Osteoblast (primary cell): ENCODE measurements at places on chromosomes 4 and X. TPM values are rescaled to one million over a fixed set of nuclear protein-coding genes. Genes with fewer than 3 reads are reported as not detected.

The CLIC2 gene
- total RNA-seq = 1.1 and 1.2 TPM in 2 replicates

The TREX2 gene
- total RNA-seq = 3.3 and 3.5 TPM in 2 replicates

The HS6ST2 gene
- under 0.01 TPM in 1 of 2 replicates, not detected in the other for total RNA-seq

GRCh38 chr4:57265831-57266582 is 155.8 kb upstream of the IGFBP7 start:
- H3K4me1 ChIP-seq = no peaks in the 10 kb centered on the region
- H3K36me3 ChIP-seq = no peaks in the 10 kb centered on the region
- H3K4me3 ChIP-seq = no peak overlapping the region

DNA sequence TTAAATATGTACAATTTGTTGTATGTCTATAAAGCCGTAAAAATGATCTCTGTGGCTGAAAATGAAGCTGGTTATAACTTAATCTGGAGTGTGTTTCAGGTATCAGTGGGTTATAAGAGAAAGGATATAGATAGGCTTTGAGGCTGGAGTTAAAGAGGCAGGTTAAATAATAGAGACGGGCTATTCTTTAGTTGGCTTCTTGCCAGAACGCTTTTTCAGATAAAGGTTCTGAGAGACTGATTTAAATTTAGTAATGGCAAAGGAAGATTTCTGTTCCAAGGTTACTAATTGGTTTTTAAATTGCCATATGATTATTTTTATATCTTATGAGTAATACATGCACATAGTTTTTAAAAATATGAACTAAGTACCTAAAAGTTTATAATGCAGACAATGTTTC is 117.4 kb downstream of the AWAT2 start:
- no peak for DNase-seq
- no peak overlapping the region for H3K27ac ChIP-seq
- no peaks in the 10 kb centered on the region for H3K27me3 ChIP-seq
- no peak overlapping the region for H3K4me3 ChIP-seq

GRCh38 chr4:118881512-118882146 is 7.0 kb upstream of the SYNPO2 start:
- no peaks in the 10 kb centered on the region for H3K36me3 ChIP-seq
- DNase-seq = no peak
- H3K27ac ChIP-seq = no peak overlapping the region
- H3K27me3 ChIP-seq = no peaks in the 10 kb centered on the region

The NIPAL1 gene
- total RNA-seq = under 0.01 and 0.29 TPM in 2 replicates

DNA sequence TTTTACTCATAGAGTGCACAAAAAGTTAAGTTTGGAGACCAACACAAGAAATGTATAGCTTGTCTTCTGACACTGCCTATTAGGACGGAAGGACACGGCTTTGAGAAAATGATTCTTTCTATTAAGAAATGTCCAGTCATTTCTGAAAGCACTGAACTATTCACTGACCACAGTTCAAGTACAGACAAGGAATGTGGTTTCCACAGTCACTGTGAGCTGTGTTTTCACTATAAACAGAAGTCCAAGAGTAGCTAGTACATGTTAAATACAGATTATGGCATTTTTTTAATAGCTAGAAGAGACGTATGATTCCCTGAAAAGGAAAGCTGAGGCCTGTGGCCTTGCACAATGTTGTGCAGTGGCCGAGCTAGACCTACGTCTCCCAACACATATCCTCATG is 115.1 kb upstream of the GPM6A start:
- no peaks in the 10 kb centered on the region for H3K27me3 ChIP-seq
- H3K4me1 ChIP-seq = no peaks in the 10 kb centered on the region
- H3K36me3 ChIP-seq = no peaks in the 10 kb centered on the region

DNA sequence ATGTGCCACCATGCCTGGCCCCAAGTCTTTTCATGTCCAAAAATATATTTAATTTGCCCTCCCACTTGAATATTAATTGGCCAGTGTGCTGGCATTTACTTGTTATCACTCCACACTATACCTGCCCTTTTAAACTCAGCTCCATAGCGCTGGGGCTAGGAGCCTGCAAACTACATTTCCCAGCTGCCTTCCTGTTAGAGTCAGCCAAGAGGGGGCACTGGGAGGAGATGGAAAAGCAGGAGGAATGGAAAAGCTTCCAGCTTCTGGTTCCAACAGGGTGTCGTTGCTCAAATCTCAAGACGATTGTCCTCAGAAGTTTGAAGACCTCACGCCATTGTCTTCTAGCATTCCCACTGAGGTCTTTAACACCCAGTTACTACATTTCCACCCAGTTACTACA is 315.5 kb downstream of the BCOR start:
- no peak overlapping the region for H3K4me3 ChIP-seq
- no peaks in the 10 kb centered on the region for H3K4me1 ChIP-seq
- no peak for DNase-seq
- H3K36me3 ChIP-seq = no peaks in the 10 kb centered on the region

DNA sequence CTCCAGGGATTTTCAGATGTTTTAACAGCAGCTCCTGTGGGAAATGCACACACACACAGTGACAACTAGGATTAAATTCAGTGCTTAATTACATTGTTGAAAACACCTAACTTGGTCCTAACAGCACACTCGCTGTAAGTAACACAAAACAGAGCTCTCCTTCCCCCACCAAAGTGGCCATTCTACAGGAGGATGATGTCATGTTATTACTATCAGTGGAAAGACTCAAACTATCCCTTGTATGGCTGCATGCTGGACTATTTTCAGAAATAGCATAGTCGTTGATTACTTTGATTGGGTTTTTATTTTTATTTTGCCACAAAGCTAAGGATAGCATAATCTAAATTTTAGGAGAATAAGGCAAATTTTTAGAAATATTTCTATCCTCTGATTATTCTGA is 406.3 kb downstream of the SPRY1 start:
- H3K4me3 ChIP-seq = no peak overlapping the region
- no peaks in the 10 kb centered on the region for H3K27me3 ChIP-seq
- DNase-seq = no peak
- H3K4me1 ChIP-seq = no peaks in the 10 kb centered on the region
- no peaks in the 10 kb centered on the region for H3K36me3 ChIP-seq

GRCh38 chrX:72020788-72021187 is 110.1 kb downstream of the NHSL2 start:
- no peak overlapping the region for H3K27ac ChIP-seq
- peaks cover 11% of the 10 kb centered on the region for H3K4me1 ChIP-seq
- peaks cover 19% of the 10 kb centered on the region for H3K27me3 ChIP-seq
- no peak for DNase-seq

- H3K27ac ChIP-seq = no peak overlapping the region
- H3K4me1 ChIP-seq = no peaks in the 10 kb centered on the region
- no peaks in the 10 kb centered on the region for H3K27me3 ChIP-seq
- no peak overlapping the region for H3K4me3 ChIP-seq
- H3K36me3 ChIP-seq = no peaks in the 10 kb centered on the region
- no peak for DNase-seq
Observed at GRCh38 chr4:40199999-40200874, 3.4 kb downstream of the RHOH start.

- H3K4me1 ChIP-seq = no peaks in the 10 kb centered on the region
- no peak for DNase-seq
- H3K27me3 ChIP-seq = no peaks in the 10 kb centered on the region
- no peak overlapping the region for H3K27ac ChIP-seq
- no peak overlapping the region for H3K4me3 ChIP-seq
- H3K36me3 ChIP-seq = no peaks in the 10 kb centered on the region
Observed at GRCh38 chr4:156201050-156201449, 247.4 kb upstream of the CTSO start.

DNA sequence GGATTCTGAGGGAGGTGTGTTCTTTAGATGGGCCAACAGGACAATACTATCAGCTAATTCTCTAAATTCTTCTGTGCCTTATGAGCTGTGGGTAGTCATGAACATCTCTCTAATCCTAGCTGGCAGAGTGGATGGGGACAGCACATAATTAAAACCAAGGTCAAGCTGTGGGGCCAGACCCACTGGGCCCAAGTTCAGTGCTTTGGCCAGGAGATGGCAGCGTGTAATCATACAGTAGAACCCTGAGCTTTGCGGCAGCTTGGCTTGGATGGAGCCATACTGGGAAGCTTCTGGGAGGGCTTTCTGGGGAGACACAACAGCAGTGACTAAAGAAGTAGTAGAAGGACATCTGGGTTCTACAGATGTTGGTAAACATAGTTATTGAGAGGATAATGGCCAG is 140.3 kb upstream of the CXCL13 start:
- H3K36me3 ChIP-seq = no peaks in the 10 kb centered on the region
- H3K4me3 ChIP-seq = no peak overlapping the region
- H3K27ac ChIP-seq = no peak overlapping the region
- DNase-seq = peak; percentile 79
- no peaks in the 10 kb centered on the region for H3K4me1 ChIP-seq

DNA sequence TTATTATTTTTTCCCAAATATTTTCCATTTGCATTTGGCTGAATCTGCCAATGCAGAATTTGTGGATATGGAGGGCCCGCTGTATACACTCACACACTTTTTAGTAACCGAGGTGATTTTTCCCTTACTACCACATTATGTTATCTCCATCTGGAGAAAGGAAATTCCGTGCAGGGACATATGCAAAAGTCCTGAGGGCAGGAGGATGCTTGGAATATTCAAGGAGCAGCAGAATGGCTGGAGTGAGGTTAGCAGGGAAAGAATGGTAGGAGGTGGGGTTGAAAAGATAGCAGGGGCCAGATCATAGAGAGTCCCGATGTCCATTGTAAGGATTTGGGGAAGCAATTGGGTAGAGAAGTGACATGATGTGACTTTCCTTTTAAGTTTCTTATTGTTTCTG is 11.5 kb upstream of the RNF212 start:
- no peak for DNase-seq
- H3K4me3 ChIP-seq = no peak overlapping the region
- no peaks in the 10 kb centered on the region for H3K4me1 ChIP-seq

DNA sequence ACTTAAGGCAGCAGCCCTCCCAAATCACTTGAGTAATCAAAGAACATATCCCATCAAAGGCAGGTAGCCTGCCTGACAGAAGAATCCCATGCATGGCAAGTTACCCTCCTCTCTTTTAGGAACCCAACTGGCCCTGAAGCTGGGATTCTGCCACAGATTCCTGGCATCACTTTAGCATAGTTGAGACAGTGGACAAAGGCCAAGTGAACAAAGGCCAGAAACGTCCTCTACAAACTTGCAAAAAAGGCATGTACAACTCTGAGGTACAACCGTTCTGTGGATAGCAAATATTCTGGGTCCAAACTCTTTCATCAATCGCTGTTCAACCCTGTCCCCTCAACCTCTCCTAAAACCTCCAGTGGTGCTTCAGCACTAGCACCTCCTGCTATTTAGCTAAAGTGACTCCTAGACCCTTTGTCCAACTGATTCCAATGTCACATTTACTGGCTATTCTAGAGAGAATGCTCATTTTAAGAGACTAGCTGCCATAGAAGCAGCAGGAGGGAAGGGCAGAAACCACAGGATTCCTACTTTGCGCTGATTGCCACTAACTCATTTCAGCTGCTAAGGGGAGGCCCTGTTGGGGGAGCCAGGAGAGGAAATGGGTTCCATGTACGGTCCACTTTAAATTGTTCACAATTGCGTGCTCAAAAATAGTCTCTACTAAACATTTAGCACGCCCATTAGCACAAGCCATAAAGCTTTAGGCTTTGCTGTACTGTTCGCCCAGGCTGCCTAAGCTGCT is 105.9 kb downstream of the SHROOM4 start:
- H3K4me1 ChIP-seq = peaks cover 12% of the 10 kb centered on the region
- H3K36me3 ChIP-seq = no peaks in the 10 kb centered on the region
- H3K4me3 ChIP-seq = no peak overlapping the region
- H3K27ac ChIP-seq = no peak overlapping the region

DNA sequence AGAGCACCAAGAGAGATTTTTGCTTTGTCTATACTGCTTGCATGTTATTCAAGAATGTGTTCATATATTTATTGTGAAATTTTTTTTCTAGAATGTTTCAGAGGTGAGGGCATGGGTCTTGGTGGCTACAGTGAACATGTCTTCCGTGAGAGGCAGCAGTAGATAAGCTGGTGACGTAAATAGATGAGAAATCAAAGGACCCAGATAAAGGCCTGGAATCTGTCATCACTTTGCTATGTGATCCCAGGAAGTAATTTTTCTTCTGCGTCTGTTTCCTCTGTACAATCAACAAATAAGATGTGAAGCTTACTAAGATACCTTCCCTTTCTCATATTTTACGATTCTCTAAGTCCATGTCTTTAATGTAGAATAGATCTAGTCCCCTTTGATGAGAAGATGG is 129.1 kb downstream of the COL4A6 start:
- H3K27ac ChIP-seq = no peak overlapping the region
- H3K4me3 ChIP-seq = no peak overlapping the region
- DNase-seq = no peak
- H3K4me1 ChIP-seq = no peaks in the 10 kb centered on the region
- H3K36me3 ChIP-seq = no peaks in the 10 kb centered on the region

DNA sequence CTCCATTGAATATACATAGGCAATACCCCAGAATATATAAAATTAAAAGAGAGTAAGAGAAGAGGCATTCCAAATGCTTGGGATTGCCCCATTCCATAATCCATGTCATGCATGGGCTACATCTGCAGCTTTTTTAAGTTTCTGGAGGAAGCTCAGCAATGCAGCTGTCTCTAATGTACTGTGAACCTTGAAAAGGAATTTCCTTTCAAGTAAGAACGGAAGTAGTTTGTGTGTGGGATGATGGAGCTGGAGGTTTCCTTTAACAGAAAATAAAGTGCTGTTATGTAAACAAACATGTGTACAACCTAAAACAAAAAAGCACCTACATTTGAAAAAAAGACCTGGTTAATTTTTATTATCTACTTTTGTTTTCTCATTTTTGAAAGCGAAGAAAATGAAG is 303.5 kb downstream of the BMPR1B start:
- no peaks in the 10 kb centered on the region for H3K4me1 ChIP-seq
- no peak overlapping the region for H3K4me3 ChIP-seq
- no peaks in the 10 kb centered on the region for H3K36me3 ChIP-seq
- H3K27me3 ChIP-seq = no peaks in the 10 kb centered on the region

- DNase-seq = no peak
- no peaks in the 10 kb centered on the region for H3K36me3 ChIP-seq
- H3K4me3 ChIP-seq = no peak overlapping the region
- no peaks in the 10 kb centered on the region for H3K27me3 ChIP-seq
Observed at GRCh38 chr4:3371033-3372001, 70.5 kb upstream of the HGFAC start.

GRCh38 chr4:113788888-113789287 is 27.4 kb upstream of the CAMK2D start:
- no peak overlapping the region for H3K27ac ChIP-seq
- no peaks in the 10 kb centered on the region for H3K36me3 ChIP-seq
- H3K4me1 ChIP-seq = peaks cover 13% of the 10 kb centered on the region
- no peaks in the 10 kb centered on the region for H3K27me3 ChIP-seq
- H3K4me3 ChIP-seq = no peak overlapping the region

DNA sequence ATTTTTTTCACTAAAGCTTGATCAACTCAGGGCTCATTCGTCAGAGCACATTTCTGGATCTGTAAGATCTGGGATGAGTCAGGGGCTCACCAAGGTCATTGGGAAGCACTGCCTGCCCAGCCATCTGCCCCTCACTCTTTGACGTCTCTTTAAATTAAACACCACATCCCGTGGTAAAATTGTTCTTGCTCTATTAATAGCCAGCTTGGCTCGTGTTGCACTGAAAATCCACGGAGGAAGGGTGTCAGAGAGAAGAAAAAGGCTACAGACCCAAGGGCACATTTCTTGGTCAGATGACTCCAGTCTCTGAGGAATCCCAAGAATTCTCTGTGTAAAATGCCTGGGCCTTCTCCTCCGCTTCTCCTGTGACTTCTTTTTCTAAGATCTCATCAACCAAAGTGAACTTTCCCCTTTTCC is 45.7 kb upstream of the GATB start:
- no peak overlapping the region for H3K4me3 ChIP-seq
- DNase-seq = peak; percentile 73
- no peaks in the 10 kb centered on the region for H3K27me3 ChIP-seq
- H3K27ac ChIP-seq = peak overlapping the region; percentile 68
- no peaks in the 10 kb centered on the region for H3K36me3 ChIP-seq
- H3K4me1 ChIP-seq = peaks cover 27% of the 10 kb centered on the region

The VCX gene
- total RNA-seq = not detected in 2 replicates

GRCh38 chrX:40871385-40872082 is 136.2 kb upstream of the MED14 start:
- H3K4me1 ChIP-seq = peaks cover 10% of the 10 kb centered on the region
- H3K27me3 ChIP-seq = peaks cover 17% of the 10 kb centered on the region
- DNase-seq = no peak
- H3K27ac ChIP-seq = no peak overlapping the region
- H3K4me3 ChIP-seq = no peak overlapping the region
